ENCODE measurements at places on chromosomes 6 and 20.

DNA sequence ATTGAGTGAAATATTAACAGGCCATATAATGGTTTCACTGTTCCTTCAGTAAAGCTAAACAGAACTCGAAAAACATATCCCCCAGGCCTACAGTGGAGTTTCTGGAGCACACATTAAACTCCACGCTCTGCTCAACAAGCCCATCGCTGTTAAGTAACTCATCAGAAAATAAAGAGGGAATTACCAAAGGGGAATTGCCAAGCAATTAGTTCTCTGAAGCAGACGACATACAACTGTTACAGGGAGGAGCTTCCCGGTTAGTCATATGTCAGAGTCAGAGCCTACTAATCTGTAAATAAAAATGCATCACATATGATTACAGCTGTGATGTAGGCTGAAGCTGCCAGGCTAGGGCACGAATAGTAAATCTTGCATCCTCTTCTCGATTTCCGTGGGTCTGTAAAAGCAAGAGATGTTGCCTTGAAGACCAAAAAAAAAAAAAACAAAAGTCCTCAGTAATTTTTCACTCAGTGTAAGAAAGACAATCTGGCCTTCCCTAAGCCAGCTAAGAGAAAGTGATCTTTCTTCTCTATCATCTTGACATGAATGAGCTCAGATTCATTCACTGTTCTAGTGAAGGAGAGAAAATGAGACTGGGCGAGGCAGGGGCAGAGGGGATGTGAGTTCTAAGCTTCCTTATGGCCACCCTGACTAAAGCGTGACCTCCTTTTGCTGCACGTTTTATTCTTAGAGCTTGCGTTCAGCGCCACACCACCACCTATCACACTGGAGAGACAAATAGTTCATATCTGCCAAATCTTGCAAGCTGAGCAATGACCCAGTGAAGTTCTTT lies 13.8 kb downstream of the ATXN1 start:
- DNase-seq = peak; percentile 80

DNA sequence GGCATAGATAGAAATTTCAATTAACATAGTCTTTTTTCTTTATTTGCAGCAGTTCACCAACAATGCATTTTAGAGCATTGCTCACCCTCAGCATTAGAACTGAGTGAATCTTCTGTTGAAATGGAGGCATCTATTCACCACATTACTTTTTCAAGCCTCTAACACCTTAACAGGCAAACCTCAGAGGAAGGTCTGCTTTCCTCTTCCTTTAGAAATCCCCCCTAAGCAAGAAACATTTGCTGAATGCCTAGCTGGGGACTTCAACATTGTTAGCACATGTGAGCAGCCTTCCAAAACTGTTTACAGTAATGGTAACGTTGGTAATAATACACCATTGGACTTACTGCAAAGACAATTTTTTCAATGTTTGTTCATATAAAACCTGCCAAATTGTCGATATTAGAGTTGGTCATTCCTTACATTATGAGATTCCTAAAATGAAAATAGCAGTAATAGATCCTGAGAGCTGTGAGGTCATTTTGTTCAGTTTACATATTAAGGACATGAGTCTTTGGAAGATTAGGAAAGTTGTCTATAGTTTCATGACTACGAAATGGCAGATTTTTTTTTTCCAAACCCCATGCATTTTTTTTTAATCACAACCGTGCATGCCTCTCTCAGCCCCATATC lies 20.6 kb upstream of the AKIRIN2 start:
- no peak for DNase-seq

- peak; percentile 55 for DNase-seq
Measured at GRCh38 chr20:39986173-39986904, 702.7 kb downstream of the MAFB start.

DNA sequence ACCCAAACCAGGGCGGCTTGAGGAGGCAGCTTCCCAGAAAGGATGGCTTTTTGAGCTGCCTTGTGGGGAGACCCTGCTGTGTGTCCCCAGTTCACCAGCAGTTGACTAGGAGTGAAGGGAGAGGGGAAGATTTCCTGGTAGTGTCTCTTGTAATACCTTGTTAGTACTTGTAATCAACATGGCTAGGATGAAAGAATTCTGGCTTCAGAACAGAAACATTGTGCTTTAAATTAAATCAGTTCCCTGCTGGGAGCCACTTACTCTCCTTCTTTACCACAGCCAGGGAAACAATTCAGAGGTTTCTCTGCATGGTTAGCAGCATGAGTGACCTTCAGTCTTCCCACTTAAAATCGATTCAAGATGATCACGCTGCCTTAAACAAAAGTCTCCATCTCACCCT lies 525.4 kb upstream of the ID4 start:
- no peak for DNase-seq

DNA sequence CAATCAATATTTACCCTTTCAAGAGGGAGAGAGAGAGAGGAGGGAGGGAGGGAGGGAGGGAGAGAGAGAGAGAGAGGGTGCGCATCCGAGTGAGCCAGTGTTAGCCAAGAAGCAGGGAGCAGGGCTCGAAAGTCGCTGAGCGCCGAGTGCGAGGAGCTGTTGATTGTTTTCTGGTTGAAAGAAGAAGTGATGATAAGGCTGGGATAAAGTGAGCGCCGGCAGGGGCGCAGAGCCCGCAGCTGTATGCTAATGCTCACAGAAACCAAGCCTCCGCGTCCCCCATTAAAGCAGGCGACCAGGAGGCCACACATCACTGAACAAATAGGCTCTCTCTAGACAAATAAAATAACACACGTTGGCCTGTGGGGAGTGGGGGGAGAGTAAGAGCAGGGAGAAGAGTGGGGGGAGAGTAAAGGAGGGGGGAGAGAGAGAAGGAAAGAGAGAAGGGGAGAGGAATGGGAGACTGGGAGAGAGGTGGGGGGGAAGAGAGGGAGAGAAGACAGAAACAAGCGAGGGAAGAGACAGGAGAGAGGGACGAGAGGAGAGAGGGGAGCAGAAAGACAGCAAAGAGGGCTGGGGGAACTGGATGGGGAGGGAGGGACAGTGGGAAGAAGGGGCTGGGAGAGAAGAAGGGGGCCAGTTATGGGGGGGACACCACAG lies 5.0 kb upstream of the INSM1 start:
- DNase-seq = no peak

DNA sequence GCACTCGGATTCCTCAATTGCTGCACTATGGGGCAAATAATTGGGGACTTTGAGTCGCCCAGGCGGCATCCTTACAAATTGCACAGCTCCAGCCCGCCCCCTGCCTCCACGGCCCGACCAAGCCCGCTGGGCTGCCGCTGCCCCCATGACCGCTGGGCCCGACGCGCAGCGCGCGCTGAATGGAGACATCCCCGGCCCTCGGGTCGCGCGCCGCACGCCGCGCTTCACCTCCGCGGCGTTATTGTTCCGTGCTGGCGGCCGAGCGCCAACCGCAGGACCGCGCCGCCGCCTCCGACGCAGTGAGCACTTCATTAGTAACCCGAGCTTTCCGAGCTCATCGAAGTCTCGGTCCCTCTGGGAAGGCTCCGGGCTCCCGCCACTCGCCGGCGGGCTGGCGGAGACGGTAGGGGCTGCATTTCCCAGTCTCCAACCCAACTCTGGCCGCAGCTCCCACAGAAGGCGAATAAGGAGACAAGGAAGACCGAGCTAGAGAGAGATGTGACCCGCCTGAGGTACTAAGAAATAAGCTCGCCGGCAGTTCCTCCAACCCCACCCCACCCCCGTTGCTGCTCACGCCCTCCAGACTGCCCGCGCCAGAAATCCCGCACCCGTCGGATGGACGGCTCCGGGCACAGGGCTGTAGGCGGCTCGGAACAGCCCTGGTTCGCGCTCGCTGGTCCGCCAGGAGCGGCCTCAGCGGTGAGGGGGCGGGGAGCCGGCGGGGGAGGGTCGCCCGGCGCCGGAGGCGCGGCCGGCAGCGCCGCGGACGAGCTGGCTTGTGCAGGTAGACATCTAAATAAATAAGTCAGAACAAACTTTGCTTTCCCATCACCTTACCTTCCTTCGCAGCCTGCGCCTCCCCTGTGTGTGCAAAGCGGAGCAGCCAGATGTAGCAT lies 703 bp downstream of the EPHA7 start:
- no peak for DNase-seq

GRCh38 chr20:10536531-10536930 lies 101.4 kb downstream of the SLX4IP start:
- no peak for DNase-seq

DNA sequence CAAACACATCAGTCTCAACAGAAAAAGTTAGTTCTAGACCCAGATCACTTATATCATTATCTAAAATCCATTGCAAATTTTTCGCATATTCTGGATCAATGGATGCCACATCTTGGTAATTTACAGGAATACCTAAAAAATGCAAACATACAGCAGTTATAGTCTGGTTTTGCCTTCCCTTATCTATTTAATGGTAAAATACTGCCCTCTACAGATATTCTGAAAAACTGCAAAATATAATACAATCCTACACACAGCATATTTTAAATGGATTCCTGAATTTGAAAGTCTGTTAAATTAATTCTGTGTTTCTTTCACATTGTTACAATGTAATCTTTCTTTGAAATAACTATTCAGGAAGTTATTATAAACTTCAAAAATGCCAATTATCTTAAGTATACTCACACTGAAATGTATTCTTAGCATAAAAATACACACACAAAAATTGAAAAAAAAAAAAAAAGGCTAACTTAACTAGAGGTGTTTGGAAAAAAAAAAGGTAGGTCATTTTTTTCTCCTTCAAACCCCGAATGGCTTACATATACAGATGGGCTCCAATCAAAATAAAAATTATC lies 88.4 kb downstream of the HACE1 start:
- peak; percentile 36 for DNase-seq

- no peak for DNase-seq
Measured at GRCh38 chr6:148648754-148649453, 97.9 kb upstream of the UST start.

DNA sequence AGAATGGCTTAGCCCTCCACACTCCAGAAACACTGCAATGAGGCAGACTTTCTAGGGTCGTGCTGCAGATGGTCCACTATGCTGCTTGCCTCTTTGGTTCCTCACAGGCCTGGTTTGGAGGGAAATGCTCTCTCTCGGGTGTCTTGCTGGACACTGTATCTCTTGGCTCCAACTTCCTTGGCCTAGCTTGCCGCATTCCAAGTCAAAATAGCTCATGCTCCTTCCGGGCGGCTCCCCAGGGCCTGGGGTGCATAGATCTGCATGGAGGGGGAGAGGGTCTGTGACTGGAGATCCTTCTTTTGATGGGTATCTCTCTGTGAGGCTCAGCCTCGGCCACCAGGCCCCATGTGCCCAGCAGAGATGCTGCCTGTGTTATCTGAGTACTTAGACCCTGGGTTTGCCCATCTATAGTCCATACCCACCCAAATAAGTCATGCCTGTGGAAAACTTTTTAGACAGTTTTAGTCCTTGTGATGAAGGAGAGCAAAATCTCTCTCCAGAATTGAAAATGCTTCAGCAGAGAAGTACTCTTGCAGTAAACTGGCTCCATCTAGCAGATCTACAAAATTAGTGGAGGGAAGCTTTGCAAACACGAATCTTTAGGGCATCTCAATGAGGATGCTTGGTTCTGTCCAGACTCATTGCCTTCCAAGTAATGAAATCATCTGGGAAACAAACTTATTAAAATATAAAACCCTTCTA lies 264.1 kb upstream of the RIN2 start:
- DNase-seq = no peak

DNA sequence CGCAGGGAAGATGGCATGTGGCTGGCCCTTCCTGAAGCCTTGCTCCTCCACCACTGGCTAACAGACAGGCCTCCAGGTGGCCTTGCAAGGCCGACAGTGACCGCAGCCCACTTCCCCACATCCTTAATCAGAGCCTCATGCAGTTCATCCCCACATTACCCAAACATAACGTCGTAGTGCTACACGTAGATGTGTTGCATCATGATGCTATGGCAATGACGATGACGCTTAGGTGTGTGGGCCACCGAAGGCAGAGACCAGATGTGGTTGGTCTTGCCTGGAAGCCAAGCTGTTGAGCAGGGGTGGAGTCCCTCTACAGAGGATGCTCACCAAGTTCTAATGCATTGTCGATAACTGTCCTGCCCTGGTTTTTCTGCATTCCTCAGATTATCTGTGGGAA lies 5.6 kb downstream of the CD93 start:
- DNase-seq = no peak

- peak; percentile 13 for DNase-seq
Measured at GRCh38 chr6:20605581-20605980, 71.3 kb downstream of the CDKAL1 start.

DNA sequence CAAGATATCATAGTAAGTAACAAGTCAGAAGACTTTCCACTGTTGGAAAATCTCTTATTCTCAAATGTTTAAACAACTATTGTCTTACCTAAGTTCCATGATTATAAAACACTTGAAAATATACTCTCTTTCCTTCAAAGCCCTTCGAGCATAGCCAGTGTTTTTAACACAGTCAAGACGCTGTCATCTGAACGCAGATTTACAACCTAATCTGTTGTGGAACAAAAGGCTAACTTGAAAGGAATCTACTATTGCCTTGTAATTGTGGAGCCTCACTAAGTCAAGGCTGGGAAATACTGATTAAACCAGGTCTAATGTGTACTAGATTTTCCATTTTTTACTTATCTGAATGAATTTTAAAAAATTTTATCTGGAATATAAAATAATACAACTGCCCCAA lies 205.8 kb downstream of the TRDN start:
- DNase-seq = no peak

- DNase-seq = no peak
Measured at GRCh38 chr6:16488813-16489212, 250.4 kb downstream of the GMPR start.

DNA sequence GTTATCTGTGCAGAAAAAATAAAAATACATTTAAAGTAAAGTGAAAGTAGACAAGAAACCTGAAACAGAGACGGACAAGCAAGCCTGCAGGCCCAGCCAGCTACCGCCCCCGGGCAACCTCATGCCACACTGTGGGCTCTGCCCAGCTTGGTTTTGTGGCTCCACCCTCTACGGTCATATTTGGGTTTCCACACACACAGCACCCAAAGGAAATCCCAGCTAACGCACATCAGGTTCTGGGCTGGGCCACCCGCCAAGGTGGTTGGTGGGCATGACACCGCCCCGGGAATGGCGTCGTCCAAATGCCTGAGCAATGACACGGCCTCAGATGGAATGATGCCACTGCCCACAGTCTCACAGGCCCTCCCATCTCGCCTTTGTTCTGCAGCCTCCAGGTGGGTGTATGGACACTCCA lies 22.9 kb downstream of the FAM110A start:
- peak; percentile 94 for DNase-seq

GRCh38 chr6:37283268-37283667 lies 25.3 kb upstream of the TMEM217 start:
- DNase-seq = no peak

DNA sequence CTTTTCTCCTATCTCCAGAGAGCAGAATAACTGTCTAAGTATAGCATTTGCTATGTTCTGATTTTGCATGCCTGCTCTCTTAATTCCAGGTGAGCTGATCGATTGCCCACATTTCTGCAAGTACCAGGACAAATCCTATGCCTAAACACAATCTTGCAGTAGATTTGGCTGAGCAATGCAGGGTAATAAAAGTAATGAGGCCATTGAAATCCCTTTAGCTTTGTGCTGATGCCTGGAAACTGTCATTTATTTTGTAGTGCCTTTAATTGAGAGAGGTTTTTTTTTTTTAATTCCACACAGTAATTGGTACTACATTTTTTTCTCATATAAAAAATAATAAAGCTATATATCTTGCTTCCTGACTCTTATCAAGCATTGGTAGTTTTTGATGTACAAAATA lies 252.3 kb downstream of the NKAIN2 start:
- DNase-seq = no peak

GRCh38 chr6:24774696-24775519 lies at the start of gene GMNN:
Gene GMNN, plus strand, starts transcription at chr6:24774937. Its CDS starts 2,310 bp downstream, at chr6:24777247.
- DNase-seq = peak; percentile 96

GRCh38 chr20:50628332-50628731 lies 63.0 kb downstream of the RIPOR3 start:
- no peak for DNase-seq

GRCh38 chr20:40866056-40866455 lies 162.6 kb upstream of the TOP1 start:
- DNase-seq = no peak

Data from EL (cell line).